ENCODE measurements at places on chromosomes 2 and 18. TPM values are rescaled to one million over a fixed set of nuclear protein-coding genes. Genes with fewer than 3 reads are reported as not detected.
A peak's percentile ranks its signal among the peaks of the same experiment; 100 is the strongest.

DNA sequence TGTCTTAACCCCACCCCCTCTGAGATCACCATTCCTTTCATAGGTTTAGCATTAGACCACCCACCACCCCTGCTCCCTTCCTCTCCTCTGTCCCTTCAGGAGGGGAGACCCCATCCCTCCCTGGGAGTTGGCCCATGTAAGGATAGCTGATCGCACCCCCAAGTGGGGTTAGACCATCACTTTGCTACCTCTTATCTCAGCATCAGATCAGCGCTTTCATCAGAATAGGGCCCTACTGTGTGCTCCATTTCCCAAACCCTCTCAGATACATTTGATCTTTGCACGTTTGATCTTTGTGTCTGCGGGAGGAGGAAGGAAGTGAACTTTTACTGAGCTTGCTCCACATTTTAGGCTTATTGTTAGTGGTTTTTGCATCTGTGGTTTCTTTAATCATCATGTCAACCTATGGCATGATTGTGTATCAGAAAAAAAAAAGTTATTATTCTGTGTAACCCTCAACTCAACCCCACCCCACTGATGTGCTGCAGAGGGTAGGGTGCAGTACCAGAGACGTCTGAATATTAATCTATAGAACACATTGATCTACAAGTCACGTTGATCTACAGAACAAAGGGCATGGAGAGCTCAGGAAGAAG, 81.2 kb downstream of the PDCL3 start:
- DNase-seq, result no peak

DNA sequence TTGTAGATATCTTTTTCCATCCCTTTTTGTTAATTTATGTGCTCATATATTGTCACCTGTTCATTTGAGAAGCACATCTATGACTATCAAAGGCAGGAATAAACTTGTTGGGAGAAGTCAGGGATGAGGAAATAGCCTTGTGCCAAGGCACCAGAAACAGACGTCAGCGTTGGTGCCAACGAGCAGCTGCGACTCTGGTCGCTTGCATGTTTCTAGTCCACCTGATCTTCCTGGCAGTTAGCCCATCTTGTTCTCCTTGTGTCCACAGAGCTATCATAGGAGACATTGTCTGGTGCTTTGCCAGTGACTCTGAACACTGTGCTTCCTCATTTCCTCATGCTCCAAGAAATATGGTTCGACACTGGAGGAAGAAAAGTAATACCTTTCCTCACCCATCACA, 374.4 kb downstream of the PTPRM start:
- no peak for DNase-seq

DNA sequence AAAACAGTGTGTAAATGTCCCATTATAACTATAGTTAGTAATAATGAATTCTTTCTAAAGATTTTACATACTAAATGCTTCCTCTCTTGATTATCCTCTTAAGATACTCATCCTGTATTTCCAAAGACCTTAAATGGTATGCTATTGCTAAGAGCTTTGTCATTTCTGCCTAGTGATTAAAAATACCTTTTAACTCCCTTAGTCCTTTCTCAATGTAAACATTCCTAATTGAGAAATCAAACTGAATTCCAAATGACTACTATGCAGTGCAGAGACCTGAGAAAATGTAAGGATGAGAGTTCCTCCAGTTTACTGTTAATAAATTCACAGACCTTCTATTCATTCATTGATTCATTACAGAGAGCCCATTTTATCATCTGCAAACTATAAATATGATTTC, 86.9 kb downstream of the SOS1 start:
- DNase-seq, result no peak

- no peak for DNase-seq
These were observed 877 bp downstream of the INHBB start for GRCh38 chr2:120346667-120347358.

TEX261 gene
- total RNA-seq, result 49.5 TPM

- DNase-seq, result no peak
These were observed 83.3 kb downstream of the SPIRE1 start for GRCh38 chr18:12574494-12575185.

DNA sequence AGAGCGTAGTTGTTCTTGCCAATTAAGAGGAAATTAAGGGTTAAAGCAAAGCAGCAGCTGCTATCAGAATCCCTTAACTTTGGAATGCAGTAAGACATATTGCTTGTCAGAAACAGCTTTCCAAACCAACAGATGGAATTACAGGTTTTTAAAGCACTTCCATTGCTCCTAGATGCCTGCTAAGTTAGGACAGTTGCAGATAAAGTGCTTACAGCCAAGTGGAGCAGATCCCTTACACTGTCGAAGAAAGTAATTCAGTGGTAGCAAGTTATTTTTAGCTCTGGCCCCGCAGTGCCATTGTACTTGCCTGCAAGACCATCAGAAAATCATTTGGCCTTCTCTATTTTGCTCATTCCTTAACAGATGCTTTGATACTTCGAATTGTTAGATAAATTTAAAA, 5.4 kb downstream of the PDK1 start:
- no peak for DNase-seq

NEURL3 gene
- total RNA-seq, result 0.45 TPM

PLGLB2 gene
- 0.50 TPM for total RNA-seq

DNA sequence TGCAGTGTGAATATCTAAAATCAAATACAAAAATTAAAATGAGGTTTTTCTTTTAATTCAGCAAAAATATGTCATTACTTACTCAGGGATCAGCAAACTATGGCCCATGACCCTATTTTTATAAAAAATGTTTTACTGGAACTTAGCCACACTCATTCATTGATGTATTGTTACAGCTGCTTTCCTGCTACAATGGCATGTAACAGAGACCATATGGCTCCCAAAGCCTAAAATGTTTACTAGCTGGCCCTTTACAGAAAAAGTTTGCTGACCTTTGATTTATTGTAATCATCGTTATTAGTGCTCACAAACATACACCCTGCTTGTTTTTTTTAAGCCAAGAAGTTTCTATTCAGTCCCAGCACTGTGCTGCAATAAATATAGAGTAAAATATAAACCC, 120.3 kb downstream of the PLA2R1 start:
- DNase-seq, result no peak

SERPINB13 gene
- not detected for total RNA-seq

VSNL1 gene
- not detected for total RNA-seq

DNA sequence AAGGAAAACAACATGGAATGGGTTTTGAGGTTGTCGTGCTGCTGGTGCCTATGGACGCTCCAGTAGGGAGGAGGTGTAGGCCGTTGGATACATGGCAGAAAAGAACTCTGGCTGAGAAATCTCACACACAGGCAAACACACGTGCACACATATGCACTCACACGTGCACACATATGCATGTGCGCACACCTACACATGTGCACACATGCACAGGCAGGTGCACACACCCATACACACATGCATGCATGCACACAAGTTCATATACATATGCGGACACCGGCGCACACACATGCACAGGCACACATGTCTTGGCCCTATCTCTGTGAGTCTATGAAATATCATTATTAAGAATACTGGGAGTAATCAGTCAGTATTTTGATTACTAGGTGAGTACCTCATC, 150.4 kb downstream of the LRRC30 start:
- no peak for DNase-seq

DNA sequence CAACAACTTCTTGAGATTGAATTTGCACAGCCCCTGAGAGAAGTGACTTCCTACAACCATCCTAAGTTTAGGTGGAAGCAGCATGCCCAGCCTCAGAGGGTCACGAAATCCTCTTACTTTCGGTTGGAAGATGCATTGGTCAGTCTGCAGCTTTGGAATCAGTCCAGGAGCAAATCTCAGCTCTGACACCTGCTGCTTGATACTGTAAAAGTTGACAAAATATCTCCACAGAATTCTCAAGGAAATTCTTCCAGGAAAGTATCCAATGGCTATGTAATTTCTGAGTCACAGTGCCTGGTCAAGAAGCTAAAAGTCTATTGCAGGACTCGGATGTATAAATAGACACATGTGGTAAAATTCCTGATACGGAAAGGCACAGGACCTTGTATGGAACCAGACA, 414.5 kb upstream of the GYPC start:
- DNase-seq, result no peak

DNA sequence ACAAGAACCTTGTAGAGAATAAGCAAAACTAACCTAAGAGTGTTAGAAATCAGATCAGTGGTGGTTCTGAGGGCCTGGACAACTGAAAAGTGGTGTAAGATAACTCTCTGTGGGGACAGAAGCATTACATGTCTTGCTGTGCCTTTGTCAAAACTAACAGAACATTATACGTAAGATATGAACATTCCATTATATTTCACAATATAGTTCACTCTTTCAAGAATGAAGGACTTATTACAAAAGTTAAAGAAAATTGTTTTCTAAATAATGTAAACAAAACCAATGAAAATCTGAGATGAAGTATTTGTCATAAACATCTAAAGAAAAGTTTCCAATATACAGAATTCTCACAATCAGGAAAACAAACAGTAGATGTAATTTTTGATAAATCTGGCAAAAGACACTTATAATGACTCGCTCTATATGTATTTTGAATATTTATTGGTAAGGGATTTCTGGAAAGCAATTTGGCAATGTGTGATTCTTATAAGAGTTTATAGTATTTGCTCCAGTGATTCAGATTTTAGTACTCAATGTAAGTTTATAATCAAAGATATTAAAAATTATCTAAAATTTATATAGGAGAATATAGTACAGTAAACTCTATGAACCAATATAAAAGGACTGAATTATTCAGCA, 258.4 kb downstream of the CD226 start:
- no peak for DNase-seq

DNA sequence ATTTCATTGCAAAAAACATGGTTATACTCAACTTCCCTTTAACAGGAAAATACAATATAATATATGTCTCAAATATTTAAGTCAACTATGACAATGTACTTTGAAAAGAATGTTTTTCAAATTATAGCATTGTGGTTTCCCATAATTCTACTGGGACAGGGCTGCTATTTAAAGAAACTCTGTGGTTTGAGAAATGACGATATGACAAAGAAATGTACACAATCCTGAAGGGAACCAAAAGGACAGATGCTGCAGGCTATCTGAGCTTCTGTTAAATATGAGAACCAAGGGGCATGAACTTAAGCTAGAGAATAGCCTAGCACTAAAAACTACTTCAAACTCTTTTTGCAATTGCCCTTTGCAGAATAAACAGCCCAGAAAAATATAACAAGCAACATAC, 415.9 kb downstream of the GRB14 start:
- peak; percentile 72 for DNase-seq

DNA sequence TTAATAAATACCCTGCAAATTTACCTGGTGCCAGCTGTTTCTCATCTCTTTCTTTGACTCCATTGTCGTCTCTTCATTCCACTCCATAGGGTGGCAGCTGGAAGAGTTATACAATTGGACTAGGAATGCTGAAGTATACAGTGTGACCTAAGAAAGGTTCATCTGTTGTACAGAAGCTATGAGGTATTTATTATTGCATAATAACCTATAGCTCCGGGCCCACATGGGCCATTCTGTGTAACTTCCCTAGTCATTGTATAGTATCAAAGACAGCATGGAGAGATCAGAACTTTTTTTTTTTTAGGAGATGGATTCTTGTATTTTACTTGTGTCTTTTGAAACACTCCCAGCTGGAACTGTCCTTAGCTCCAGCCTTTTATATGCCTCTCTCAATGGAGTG, 26.2 kb downstream of the BMP10 start:
- no peak for DNase-seq

TEX44 gene
- not detected for total RNA-seq

GRCh38 chr2:54585136-54585733, 129.1 kb downstream of the SPTBN1 start:
- no peak for DNase-seq

LINC00305 gene
- not detected for total RNA-seq

MATN3 gene
- 13.4 TPM for total RNA-seq

DSG3 gene
- not detected for total RNA-seq

DNA sequence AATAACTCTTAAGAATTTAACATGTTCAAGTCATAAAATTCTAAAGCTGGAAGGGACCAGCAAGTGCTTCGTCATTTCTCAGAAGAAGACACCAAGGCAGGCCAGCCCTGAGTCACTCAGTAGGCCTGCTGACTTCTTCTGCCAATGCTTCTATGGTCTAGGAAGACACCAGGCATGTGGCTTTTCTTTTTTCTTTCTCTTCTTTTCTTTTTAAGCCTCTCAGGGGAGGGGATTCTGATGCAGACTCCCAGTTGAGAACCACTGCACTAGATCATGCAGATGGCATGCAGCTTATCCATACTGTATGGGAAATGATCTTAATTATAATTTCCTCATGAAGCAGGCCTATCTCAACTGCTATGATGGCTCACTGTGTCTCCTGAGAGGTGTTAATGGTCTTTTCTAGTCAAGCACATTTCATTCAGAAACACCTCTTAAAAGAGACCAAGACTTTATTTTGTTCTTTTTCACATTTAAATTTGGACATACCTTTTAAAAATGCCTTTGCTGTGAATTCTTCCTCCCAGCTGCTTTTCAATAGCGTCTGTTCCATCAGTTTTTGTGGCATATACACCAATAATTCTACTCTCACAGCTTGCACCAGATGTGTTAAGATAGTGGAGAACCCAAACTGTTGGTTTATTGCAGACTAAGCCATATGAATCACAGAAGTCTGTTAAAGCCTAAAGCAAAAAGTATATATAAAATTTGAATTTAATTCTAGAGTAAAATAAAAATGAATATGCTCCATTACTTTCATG, 11.3 kb downstream of the KCTD18 start:
- DNase-seq, result no peak

DNA sequence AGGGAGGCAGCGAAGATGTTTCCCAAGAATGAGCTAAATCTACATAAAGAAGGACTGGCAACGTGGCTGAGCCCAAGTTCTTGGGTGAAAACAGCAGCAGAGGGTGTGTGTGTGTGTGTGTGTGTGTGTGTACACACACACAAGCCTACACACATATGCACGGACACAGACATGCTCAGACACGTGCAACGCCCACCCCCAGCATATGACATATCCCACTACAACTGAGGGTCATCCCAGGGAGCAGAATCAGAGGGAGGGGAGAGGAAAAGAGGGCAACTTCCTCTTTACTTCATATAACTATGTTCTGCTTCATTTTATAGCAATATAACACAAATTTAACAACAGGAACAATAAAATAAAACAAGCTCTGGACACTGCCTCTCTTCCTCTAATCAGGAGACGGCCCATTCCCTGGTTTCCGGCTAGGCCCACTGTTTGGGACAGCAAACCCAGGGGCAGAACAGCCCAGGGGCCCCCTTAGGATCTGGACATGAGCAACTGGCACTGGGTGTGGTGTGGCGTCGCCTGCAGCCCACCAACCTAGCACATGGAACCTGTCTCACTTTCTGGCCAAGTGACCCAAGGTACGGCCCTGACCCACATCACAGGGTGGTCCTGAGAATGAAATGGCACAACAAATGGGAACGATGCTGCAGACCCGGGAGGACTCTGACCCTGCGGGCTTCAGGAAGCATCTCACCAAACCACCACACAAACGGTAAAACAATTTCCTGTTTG, 25.0 kb downstream of the FAM178B start:
- no peak for DNase-seq

GRCh38 chr2:86225581-86225980, 26.3 kb downstream of the MRPL35 start:
- DNase-seq, result no peak

GRCh38 chr2:205680067-205680466, 2.2 kb upstream of the NRP2 start:
- DNase-seq, result peak; percentile 86

Data from A172 (cell line).